Motor neuron (in vitro differentiated cells): ENCODE measurements at places on chromosomes 1 and 21.
A peak's percentile ranks its signal among the peaks of the same experiment; 100 is the strongest.

GRCh38 chr1:114510274-114511031 is 550 bp downstream of the TRIM33 start:
- peak; percentile 67 for ATAC-seq

DNA sequence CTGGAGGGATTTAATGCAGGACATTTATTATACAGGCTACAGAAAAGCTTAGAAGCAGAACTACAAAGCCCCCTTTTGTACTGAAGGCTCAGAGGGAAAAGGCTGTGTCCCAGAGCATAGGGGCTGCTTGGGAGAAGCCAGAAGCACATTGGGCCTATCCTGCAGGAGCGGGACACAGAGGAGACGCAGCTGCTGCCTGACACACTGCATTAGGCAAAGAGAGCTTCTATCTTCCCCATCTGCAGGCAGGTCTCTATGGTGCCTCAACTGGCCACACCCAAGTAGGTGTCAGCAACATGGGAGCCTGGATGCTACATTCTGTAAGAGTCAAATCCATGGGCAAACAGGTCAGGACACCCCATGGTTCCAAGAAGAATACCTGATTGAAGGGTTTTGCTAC is 595.9 kb downstream of the AJAP1 start:
- no peak for ATAC-seq

GRCh38 chr1:218361298-218362065 is 16.3 kb downstream of the TGFB2 start:
- ATAC-seq: peak; percentile 78

DNA sequence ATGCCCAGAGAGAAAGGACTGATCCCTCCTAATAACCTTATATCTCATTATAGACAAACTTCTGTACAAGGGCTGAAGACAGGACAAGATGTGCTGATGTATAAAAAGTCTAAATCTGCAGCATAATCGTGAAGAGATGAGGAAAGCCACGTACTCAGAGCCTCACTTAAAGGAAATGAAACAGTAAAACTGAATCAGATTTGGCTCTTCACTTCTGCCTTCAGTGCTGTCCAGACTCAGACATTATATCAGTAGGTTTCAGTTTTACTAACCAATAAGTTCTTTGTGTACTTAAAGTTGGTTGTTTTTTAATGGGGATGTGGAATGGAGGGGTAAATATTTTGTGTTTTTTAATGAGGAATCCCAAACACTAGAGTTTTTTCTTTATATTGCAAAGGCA is 45.3 kb upstream of the RGS1 start:
- no peak for ATAC-seq

DNA sequence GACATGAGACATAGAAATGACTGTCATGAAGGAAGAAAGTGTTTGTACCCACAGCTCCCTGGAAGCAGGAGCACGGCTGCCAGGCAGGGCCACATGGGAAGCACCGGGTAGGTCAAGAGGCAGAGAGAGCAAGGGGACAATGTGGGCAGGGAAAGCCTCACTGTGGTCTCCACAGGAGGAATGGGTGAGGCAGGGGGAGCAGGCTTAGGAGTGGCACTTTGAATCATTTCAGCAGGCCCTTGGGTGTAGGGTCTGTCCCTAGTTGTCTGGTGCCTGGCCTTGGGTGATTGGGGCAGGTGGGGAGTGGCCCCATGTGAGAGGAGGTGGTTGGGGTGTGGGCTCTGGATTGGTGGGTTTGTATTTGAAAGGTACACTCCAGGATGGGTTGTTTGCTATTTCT is 83.9 kb downstream of the PCBP3 start:
- ATAC-seq: no peak

DNA sequence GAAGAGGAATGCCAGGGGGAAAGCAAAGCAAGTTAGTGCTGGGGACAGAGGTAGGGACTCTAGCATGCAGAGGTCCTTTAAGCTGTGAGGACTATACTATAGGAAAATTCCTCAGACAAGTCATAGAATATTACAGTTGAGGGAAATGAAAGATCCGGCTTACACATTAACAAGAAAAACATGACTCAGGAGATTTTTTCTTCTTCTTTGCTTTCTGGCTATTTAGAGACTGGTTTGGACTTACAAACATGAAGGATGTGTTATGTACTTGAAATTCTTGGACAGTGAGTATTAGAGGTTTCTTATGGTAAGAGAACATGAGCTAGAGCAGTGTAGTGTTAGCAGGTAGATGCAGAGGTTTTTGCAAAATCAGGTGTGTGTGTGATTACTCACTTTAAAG is 24.9 kb downstream of the USP25 start:
- no peak for ATAC-seq
